ENCODE measurements at places on chromosomes 5 and 9.
A peak's percentile ranks its signal among the peaks of the same experiment; 100 is the strongest.

GRCh38 chr5:44454002-44454401 lies 64.8 kb upstream of the FGF10 start:
- DNase-seq, result no peak

DNA sequence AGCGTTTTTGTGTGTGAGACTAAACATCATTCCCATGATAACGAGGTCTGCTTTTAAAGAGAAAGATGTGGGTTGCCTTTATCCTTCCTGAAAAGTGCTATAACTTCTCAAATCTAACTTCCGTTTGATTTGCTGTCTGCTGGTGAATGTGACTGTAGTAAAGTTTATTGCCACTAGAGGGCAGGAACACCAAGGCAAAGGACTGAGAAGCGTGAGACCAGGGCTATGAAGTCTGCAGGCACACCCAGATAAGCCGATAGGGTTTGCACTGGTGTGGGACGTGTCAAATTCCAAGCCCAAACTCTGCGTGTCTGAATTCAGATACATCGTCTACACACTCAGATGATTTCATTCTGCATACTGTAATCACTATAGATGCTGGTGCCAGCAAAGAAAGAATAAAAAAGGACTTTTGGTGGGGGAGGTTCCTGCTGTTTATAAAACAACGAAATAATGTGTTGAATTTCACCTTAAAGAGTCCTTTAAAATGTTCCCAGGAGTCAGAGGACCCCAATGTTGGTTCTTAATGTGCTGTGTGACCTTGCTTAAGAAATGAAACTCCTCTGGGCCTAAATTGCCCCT lies 87.2 kb downstream of the PTTG1 start:
- peak; percentile 79 for DNase-seq

DNA sequence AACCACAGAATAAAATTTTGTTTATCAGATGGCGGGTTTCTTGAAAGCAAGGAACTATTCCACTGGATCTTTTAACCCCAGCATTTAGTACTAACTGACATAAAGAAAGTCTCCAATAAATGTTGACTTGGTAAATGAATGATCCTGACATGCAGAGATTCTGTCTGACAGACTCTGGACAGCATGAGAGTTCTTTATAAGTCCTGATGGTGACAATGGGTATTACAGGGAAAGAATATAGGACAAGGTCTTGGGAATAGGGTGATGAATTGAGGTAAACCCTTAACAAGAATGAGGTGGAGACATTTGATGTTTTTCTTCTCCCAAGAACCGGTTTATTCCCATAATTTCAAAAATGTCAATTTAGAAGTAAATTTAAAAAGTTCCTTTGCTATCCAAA lies 453.9 kb downstream of the TUSC1 start:
- DNase-seq, result no peak

DNA sequence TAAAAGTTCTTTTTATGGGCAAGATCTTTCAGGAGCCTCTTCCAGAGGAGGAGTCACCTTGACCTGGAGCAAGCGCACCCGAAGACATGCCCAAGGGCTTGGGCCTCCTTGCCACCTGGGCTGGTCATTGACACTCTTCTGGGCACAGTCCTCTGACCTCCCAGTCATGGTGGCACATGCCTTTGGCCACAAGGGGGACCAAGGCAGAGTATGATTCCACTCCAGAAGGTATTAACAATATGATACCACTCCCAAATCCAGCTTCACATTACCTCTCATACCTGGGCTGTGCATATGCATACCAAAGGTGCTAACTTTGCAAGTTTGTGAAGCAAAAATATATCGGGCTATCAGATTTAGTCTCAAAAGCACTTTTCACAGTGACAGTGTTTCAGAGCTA lies 84.6 kb downstream of the MAST4 start:
- no peak for DNase-seq

DNA sequence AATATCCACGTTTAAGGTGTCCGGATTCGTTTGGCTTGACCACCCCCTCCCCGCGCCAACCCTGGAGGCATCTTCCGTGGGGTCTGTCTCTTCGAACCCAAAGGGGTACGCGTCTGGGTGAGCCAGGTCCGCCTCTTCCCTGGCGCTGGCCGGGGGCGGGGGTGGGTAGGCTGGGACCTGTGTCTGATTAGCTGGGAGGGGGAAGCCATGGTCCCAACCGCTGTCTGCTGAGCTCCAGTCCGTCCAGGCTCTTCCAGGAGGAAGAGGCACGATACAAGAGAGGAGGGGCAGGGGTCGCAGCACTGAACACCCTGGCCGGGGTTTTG lies at the start of gene LVRN:
LVRN (plus strand) TSS at position 237 of the 326 bp plus-strand sequence. CDS start 143 bp downstream, outside the sequence.
- no peak for DNase-seq

GRCh38 chr5:66406761-66407336 lies 189.3 kb upstream of the MAST4 start:
- no peak for DNase-seq

GRCh38 chr5:82986404-82986803 lies 90.8 kb downstream of the TMEM167A start:
- no peak for DNase-seq

DNA sequence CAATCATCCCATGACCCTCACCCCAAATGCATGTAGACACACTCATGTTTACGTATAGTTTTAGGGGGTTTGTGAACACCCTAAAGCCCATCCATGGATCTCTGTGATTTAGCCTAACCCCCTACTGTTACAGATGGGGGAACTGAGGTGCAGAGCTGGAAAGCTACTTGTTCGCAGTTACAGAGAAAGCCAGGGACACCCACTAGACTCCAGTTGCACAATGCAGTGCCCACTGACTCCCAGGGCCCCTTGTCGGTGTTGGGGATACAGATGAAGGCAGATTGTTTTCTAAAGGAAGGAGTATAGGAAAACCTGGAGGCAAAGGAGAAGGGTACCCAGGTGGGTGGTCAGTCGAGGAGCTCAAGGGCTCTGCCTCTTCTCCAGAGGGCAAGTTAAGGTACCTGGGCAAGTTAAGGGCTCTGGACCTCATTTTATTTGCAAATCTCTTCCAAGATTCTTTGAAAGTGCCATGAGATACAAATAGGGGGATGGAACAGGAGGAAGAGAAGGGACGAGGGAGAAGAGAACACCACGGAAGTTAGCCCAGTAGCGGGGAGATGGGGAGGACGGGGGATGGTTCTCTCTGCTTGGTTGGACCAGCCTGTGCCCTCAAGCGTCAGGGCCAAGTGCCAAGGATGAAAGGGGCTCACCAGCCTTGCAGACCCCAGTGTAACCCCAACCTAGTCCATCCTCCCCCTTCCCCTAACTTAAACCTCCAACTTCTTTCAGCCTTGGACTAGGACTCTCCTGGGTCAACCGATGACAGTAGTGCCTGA lies 958 bp downstream of the MYOZ3 start:
- DNase-seq, result no peak

DNA sequence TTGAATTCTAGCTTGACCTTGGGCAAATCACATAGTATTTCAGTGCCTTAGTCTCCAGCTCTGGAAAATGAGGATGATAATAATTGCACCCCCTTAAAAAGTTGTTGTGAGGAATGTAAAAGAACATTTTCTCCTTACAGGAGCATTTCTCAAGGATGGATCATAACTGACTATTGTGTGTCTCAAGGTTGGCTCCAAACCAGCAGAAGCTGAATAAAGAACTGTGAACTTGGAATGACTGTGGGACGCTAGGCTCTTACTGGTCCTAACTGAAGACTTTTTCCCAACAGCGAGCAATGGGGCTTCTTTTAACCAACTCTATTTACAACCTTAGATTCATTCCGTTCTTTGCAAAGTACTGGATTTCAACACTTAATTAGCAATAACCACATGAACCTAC lies 26.2 kb upstream of the GLRX start:
- DNase-seq, result no peak

GRCh38 chr5:181221792-181222629 lies 1.1 kb upstream of the TRIM41 start:
- peak; percentile 85 for DNase-seq

GRCh38 chr9:87787735-87788134 lies 61.8 kb downstream of the CTSL start:
- no peak for DNase-seq

DNA sequence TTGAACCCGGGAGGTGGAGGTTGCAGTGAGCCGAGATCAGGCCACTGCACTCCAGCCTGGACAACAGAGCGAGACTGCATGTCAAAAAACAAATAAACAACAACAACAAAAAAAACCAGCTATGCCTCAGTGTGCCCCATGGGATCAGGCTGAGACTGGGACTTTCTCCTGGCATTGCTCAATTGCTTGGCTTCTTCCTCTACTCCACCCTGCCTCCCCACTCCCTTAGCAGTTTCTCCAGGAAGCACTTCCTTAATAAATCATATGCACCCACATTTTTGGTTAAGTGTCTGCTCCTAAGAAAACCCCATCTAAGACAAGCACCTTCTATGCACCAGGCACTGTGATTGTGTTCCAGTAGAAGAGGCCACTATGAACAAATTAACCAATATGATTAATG lies 41.0 kb upstream of the TMEM252 start:
- no peak for DNase-seq
